ENCODE measurements at places on chromosomes 2 and 18.

DNA sequence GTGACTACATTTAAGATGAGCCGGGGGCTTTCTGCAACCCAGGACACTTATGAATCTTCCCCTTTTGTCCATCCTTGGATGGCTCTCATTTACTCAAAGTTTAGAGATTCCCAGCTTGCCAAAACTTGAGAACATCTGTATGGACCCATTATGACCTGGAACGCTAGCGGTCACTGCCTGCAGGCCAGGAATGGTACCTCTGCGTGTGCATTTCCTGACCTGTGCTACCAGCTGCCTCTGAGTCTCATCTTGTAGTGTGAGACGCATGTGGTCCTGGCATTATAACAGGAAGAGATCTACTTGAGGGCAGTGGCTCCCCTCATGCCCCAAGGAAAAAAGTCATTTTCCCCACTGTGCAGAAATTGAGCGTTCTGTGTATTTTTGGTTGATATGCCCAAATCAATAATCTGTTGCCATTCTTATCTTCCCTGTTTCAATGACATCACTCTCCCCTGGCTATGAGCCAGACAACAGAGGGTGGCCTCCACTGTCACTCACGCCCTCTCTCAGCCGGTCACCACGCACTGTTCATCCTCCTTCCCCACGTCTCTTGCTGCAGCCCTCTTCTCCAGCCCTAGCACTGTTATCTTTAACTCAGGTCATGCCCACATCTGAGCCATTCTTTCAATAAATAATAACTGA, 28.5 kb upstream of the NPAS2 start:
- no peak for DNase-seq

DNA sequence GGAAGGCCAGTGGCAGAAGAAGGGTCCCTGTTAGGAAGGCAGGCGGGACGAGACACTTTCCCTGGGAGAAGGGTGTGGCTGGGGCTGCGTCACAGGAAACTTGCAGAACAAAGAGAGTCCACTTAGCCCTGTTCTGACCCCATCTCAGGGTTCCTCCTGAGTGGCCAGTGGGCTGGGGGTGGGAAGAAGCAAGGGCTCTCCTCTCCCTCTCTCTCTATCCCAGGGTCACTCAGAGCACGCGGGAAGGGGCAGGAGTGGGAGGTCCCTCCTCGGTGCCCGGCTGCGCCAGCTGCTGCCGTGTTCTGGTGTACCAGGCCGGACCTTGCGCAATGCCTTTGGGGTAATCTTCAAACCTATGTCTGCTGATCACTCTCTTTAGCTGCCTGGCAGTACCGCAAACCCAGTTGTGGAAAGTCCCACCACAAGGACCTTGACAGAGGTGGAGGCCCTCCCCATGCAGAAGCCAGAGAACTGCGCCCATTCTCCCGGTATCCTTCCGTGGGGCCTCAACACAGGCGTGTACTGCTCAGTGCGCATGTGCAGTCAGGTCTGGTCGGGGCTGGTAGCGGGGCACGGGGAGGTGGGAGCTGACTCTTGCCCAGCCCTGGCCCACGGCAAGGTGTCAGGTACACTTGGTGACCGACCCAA, 47.8 kb upstream of the ST3GAL5 start:
- DNase-seq, result no peak

- DNase-seq, result no peak
Observed at GRCh38 chr2:53476834-53477233, 290.8 kb upstream of the CHAC2 start.

DNA sequence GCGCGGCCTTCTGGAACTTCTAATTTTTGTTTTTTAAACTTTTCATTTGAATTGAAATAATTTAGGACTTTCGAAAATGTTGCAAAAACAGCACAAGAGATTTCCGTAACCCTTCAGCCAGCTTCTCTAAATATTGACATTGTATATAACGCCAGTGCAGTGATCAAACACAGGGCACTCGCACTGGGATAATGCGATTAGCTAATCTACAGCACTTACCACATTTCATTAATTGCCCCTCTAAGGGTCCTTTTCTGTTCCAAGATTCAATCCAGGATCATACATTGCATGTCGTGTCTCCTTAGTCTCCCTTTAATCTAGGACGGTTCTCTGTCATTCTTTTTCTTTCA, 343 bp upstream of the CD302 start:
- no peak for DNase-seq

GRCh38 chr18:77069931-77070330, 62.7 kb downstream of the MBP start:
- no peak for DNase-seq

DNA sequence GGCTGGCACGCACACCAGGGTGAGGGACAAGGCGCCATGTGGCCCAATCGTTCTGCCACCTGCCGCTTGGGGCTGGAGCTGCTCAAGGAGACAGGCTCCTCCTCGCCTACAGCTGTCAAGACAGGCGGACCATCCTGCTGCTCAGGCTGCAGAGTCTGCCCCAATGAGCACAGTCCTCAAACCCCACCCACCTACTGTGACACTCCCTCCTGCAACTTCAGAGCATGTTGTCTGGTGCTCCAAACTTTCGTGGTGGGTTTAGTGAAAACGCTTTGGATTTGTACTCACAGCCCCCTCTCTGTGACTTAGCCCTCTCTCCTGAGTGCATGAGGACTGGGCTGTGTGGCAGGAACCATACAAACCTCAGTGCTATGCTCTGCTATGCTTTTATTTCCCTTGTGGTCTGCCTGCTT, 23.2 kb upstream of the SLC35F6 start:
- DNase-seq, result no peak
